Mammary microvascular endothelial cell (primary cell): ENCODE measurements at places on chromosomes 7 and 10. TPM values are rescaled to one million over a fixed set of nuclear protein-coding genes. Genes with fewer than 3 reads are reported as not detected.

VIPR2 gene
- total RNA-seq = not detected in 2 replicates

WNT8B gene
- not detected in 2 replicates for total RNA-seq

ANKRD61 gene
- total RNA-seq = 0.20 and 0.40 TPM in 2 replicates

NAT16 gene
- not detected in 2 replicates for total RNA-seq

ACSL5 gene
- 64.3 and 64.8 TPM in 2 replicates for total RNA-seq

HOXA7 gene
- 11.9 and 13.6 TPM in 2 replicates for total RNA-seq

CHRM2 gene
- under 0.01 TPM in 1 of 2 replicates, not detected in the other for total RNA-seq

CDHR3 gene
- 0.30 and 1.5 TPM in 2 replicates for total RNA-seq

TMEM184A gene
- 0.07 and 0.25 TPM in 2 replicates for total RNA-seq

POR gene
- total RNA-seq = 61.2 and 69.5 TPM in 2 replicates

CTAGE6 gene
- not detected in 2 replicates for total RNA-seq

PIP gene
- not detected in 2 replicates for total RNA-seq

CCDC172 gene
- not detected in 2 replicates for total RNA-seq

VPS41 gene
- 24.5 and 25.8 TPM in 2 replicates for total RNA-seq

VPS26A gene
- total RNA-seq = 39.3 and 40.4 TPM in 2 replicates

ARHGEF5 gene
- 0.53 and 0.54 TPM in 2 replicates for total RNA-seq

HTR7 gene
- total RNA-seq = not detected in 2 replicates

ATG9B gene
- total RNA-seq = not detected in 2 replicates

C1QL3 gene
- 0.05 and 0.07 TPM in 2 replicates for total RNA-seq

ACTL6B gene
- total RNA-seq = not detected in 2 replicates

MACC1 gene
- total RNA-seq = not detected in 2 replicates

TUBAL3 gene
- total RNA-seq = 0.07 and 0.20 TPM in 2 replicates

TFEC gene
- 8.3 and 10.9 TPM in 2 replicates for total RNA-seq

CALHM1 gene
- total RNA-seq = not detected in 2 replicates

SPDYE11 gene
- total RNA-seq = not detected in 2 replicates

HMX2 gene
- not detected in 2 replicates for total RNA-seq

ARHGAP21 gene
- 75.5 and 79.5 TPM in 2 replicates for total RNA-seq

SEPTIN7 gene
- total RNA-seq = 234 and 235 TPM in 2 replicates

GJC3 gene
- not detected in 2 replicates for total RNA-seq

ZNF365 gene
- total RNA-seq = 0.20 and 0.33 TPM in 2 replicates

ADCYAP1R1 gene
- not detected in 2 replicates for total RNA-seq

FZD1 gene
- total RNA-seq = 6.0 and 6.2 TPM in 2 replicates

SFTPA1 gene
- not detected in 2 replicates for total RNA-seq
